ENCODE measurements at places on chromosomes 2 and 18.

DNA sequence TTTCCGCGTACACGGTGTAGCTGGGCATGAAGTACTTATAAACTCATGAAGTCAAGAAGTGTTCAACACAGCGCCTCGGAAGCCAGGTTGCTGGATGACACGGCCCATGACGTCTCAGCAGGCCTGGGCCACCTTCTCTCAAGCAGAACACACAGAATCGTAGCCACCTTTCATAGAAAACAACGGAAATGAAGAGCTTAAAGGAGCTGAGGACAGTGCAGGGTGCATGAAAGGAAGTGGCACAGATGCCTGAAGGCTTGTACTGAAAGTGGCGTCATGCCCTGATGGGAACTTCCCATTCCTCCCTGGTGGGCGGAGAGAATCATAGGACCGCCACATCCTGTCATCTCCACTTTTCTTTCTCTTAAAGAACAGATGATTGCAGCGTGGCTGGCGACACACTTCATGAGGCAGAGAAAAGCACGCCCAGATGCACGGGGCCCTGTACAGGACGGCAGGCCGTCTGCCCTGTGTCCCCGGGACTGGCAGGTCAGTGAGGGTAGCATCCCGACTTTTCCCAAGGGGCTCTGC is 31.1 kb downstream of the HDAC4 start:
- DNase-seq, result peak; percentile 20

- DNase-seq, result no peak
Measured at GRCh38 chr2:86015006-86015405, 90.7 kb downstream of the POLR1A start.

- no peak for DNase-seq
Measured at GRCh38 chr2:24435391-24436316, 55.4 kb upstream of the NCOA1 start.

GRCh38 chr2:85907671-85908157 is 18.9 kb upstream of the ST3GAL5 start:
- DNase-seq, result no peak

DNA sequence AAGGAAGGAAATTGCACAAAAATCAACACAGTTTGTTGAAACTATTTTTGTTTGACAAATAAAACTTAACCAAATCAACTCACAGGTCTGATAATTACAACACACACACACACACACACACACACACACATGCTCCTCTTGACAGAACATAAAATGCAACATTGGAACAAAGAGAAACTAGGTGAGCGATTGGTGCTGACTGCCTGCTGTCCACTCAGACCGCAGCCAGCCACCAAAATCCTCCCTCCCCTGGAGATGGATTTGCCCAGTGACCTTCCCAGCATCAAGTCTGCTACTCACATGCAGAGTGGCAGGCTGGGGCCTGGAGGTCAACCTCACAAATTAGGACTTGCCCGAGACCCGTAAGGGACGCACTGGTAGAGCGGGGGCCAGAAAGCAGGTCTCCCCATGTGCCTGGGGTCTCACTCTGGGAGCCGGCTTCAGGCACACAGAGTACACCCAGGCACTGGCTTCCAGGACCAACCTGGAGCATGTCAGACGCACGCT is 61.4 kb downstream of the DIPK1C start:
- no peak for DNase-seq

GRCh38 chr18:57431467-57432080 is 3.6 kb upstream of the ONECUT2 start:
- DNase-seq, result no peak

GRCh38 chr2:28438532-28439063 is 45.9 kb downstream of the FOSL2 start:
- no peak for DNase-seq

DNA sequence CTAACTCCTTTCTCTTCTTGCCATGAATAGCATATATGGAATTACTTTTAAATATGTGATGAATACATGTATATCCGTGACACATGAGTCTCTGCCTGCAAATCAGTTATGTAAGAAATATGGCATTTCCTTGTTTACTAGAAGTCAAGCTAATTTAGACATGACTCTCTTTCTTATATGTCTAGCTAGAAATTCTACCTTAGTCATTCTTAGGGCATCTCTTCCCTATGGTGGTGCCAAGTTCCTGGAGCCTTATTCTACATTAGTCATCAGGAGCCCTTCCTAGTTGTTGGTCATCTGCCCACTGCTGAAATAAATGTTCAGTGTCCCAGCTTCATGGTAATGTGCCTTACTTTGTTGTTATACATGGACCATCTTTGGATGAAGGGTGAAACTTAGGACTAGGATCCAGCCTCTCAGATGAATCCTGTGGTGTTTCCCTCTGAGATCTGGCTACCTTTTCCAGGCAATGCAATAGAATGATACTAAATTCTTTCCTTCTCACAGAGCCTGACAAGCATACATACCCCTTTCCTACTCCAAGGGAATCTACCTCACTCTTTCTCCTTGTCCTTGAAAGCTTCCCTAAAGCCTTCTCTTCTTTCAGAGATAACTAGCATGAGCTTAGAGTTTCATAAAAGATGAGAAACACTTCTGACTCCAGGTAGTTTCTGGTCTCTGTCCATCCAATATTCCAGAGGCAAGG is 415.3 kb upstream of the VWC2L start:
- DNase-seq, result no peak

DNA sequence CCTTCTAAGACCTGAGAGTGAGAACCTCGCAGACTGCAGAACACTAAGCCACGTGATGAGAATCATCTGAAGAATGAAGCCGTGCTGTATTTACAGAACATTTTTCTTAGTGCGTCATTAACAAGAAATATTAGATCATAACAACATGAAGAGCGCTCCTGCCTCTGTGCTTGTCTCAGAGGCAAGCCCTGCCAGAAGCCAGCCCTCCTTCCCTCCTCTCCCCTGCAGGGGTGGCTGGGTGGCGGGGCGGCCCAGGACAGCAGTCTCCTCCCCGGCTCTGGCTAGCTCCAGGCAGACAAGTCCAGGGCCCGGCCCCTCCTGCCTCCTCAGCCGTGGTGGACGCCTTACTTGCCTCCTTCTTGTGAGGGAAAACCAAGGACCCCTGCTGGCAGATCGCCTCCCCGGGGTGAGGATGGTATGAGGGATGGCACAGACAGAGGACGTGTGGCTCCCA is 262.7 kb downstream of the TWIST2 start:
- DNase-seq, result no peak

DNA sequence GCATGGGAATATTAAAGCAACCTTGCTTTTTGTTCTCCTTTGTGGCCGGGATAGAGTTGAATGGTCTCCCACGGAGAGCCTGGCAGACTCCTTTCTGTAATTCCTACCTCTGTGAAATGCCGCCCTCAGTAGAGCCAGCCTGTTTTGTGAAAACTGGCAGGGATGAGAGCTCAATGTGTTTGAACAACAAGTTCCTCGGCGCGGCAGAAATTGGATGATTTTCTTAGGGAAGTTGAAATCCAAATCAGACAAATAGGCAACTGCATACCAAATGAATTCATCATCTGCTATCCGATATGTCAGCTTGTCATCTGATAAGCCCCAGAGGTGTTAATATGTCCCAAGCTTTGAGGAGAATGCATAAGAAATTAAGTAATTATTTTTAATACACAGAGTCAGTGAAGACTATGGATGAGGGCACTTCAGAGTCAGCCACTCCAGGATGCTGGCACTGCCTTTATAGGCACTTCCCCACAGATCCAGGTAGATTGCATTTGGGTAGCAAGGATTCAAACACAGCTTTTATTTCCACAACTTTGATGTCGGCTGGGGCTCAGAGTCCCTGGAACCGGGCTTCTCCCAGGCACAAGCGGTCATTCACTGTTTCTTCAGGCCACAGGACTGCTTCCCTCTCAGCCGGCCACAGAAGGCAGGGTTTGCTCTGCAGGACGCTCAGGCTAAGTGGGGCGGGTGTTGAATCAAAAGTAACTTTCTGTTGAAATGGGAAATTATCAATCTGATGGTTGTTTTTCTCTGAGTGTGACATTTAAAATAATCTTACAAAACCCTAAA is 82.8 kb upstream of the REV1 start:
- DNase-seq, result no peak

DNA sequence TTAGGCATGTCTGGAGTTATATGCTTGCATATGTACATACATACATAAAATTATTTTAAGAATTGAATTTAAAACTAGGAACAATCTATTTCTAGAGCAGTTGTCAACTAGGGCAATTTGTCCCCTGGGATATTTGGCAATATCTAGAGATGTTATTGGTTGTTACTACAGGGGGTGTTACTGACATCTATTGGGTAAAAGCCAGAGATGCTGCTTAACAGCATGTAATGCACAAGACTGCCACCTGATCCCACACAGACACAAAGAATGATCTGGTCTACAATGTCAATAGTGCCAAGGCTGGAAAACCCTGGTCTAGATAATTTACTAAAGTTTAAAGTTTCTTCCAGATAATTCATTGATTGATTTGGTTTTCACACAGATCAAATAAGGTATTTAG is 185.3 kb downstream of the NYAP2 start:
- no peak for DNase-seq

DNA sequence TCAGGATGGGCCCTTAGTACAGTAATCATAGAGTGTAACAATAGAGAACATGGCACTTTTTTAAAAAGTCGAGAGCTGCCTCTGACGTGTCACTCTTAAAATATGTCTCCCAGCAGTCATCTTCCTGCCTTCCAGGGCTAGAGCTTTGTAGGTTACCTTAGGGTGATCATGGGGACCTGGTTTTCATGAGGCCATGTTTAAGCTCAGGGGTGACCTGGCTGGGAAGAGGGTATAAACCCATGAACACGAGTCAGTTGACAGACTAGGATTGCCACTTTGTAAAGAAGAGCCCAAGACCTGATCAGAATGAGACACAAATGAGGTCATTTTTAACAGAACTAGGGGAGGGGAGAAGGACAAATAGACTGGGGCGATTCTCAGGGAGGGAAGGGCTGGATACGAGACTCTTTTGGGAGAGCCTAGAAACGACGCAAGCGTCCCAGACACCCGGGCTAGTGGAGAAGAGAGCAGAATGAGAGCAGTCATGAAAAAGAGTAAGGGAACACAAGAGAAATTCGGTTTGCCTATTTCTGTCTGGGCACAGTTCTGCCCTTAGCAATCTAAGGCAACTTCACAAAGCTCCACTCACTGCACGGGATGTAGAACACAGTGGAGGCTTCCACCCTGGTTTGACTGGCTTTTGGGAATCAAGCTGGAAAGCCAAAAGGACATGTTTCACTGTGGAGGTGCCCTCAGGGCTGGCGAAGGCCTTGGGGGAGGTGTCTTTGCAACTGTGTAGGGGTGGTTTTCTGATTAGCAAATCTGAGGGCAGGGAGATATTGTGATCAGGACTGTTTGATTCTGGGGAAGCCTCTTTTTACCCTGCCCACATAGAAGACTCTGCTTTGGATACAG is 1.8 kb upstream of the RAB31 start:
- DNase-seq, result no peak

DNA sequence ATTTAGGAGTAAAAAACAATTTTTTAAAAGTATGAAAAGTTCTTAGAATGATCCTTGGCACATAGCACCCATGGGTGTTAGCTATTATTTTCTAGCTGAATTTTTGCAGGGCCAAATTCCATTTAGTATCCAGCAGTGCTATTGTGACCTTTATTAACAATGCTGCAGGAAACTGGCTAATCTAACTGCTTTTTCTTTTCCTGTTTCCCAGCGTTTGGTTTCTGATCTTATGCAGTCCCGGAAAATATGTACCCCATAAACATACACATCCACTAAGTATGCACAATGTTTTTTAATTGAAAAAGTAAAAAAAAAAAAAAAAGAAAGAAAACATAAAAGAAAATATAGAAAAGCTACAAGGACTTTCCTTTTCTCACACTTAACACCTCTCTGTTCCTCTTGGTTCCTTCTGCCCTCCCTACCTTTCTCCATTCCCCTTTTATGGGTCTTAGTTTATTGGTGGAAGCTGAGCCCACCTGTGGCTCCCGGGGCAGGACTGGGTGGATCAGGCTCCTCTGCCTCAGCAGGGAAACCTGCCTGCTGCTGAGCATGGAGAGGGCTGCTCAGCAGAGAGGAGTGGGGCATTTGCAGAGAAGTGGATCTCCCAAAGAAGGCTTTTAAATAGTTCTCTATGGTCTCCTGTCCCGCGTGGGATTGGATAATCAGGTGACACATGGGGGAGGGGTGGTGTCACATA is 9.3 kb upstream of the SLC16A14 start:
- DNase-seq, result no peak

DNA sequence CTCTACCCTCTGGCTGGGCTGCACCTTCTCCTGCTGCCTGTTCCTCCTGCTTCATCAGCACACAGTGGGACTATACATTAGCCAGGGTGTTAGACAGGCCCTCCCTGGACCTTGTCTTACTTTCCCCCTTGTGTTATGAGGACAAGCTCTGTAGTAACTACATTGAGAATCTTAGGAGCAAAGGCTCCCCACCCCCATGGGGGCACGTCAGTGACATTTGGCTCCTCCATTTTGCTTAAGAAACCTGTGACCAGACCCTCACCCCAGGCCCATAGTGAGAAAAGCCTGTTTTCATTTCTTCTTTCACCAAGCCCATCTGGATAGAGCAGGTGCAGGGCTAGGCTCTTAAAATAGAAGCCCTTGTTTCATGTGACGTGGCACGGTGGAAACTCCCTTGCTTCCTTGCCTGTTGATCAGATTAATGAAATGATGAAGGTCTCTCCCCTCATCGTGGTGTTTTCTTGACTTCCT is 146.7 kb downstream of the RPIA start:
- no peak for DNase-seq

DNA sequence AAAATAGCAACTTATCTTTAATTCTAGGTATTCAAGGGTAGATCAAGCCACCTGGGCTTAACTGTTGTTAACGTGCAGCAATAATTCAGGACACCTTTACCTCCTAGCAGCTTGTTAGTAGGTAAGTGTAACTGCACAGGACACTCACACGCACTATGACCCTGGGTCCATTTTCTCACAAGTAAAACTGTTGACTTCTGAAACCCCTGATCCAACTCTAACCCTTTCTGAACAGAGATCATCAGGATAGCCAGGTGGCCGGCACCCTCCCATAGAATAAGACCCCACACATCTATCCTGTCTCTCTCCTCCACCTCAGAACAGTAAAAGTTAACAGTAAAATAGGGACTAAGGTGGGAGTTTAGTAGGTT is 610 bp downstream of the SPC25 start:
- no peak for DNase-seq

DNA sequence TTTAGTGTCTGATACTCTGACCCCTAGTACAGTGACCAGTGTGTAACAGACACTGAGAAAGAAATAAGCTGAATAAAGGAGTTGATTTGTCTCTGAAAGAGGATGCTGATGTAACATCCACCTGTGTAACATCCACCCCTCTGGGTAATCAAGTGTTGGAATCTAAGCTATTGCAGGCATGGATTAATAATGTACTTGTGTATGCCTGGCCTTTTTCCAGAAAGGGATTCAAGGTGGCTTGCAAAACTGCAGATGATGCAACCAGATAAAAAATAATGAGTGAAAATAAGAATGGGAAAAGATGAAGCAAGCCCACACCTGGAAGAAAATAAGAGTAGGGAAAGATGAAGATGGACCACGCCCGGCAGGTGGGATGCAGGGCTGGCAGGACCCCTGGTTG is 48.2 kb upstream of the FOXI3 start:
- no peak for DNase-seq

DNA sequence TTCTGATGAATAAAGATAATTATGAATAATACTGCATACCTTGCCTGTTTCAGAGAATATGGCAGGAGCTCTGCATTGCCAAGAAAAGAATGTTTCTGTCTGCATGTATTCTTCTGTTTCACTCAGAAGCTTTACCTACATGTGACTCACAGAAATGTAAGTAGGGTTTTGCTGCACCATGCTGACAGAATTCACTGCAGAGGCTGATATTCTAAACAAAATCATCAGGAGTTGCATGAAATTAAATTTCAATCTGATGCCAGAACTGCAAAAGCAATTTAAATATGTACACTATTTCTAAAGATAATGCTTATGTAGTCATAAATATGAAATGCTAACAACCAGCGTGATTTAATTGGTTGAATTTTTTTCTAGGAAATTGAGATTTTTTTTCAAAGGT is 332.8 kb upstream of the FSHR start:
- no peak for DNase-seq
